Activated T-helper 1 cell treated with Interleukin-2 at 50 U/mL for 16 hours (primary cell): ENCODE measurements at places on chromosomes 11 and 22.

DNA sequence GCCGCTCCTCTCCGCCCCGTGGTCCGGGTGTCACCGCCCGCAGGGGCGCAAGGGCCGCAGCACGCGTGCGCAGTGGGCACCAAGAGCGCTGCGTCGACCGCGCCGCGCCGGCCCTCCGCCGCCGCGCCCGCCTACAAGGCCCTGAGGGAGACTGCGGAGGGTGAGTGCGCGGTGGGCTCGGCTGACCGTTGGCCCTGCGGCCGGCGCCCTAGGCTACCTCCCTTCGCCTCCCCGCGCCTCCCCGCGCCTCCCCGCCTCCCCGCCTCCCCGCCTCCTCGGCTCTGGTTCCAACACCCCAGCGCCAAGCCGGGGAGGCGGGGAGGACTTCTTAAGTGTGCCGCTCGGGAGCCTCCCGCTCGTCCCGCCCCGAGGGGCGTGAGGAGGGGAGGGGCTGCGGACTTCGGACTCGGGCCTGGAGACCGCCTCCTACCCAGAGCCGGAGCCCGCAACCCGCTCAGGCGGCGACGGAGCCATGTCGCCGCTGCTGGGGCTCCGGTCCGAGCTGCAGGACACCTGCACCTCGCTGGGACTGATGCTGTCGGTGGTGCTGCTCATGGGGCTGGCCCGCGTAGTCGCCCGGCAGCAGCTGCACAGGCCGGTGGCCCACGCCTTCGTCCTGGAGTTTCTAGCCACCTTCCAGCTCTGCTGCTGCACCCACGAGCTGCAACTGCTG lies at the start of gene AQP11:
Gene AQP11 (plus strand): TSS at position 433 of the 673 bp plus-strand sequence. CDS start 40 bp downstream, at position 473.
- peak; percentile 13 for DNase-seq

GRCh38 chr11:33742249-33742851 lies 6.1 kb upstream of the CD59 start:
- DNase-seq: no peak

GRCh38 chr22:42644422-42645340 lies 4.3 kb upstream of the ATP5MGL start:
- no peak for DNase-seq

GRCh38 chr11:57496109-57496820 lies 19.2 kb downstream of the SLC43A1 start:
- no peak for DNase-seq

DNA sequence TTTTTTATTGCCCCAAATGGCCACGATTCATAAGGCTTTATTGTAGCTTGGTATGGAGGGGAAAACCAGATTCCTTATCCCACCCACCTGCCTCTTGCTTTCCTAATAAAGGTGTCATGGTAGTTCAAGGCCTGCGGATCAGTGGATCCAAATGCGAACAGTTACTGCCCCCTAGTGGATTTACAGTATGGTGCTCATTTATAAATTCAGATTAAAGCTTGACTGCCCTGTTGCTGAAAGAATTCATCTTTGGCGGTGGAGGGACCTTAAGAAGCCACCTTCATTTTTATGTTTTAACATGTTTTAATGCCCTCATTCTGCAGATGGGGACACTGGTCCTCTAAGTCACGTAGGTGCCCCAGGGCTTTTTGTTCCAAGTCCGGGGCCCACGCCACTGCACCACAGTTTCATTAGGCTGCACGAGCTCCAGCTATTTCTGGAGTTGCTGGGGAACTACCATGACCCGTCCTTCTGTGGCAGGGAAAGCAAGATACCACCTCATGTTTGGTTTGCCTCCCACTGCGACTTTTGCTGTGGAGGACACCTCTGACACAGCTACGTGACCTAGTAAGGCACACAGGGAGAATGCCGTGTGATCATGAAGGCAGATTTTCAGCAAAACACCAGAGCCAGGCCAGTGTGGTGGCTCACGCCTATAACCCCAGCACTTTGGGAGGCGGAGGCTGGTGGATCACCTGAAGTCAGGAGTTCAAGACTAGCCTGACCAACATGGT lies 15.6 kb upstream of the INCENP start:
- no peak for DNase-seq

GRCh38 chr11:73542175-73542574 lies 55.7 kb downstream of the FAM168A start:
- no peak for DNase-seq

- DNase-seq: no peak
Observed at GRCh38 chr22:35337932-35338331, 38.2 kb downstream of the TOM1 start.

GRCh38 chr11:6319001-6319703 lies 1.1 kb downstream of the CAVIN3 start:
- no peak for DNase-seq

DNA sequence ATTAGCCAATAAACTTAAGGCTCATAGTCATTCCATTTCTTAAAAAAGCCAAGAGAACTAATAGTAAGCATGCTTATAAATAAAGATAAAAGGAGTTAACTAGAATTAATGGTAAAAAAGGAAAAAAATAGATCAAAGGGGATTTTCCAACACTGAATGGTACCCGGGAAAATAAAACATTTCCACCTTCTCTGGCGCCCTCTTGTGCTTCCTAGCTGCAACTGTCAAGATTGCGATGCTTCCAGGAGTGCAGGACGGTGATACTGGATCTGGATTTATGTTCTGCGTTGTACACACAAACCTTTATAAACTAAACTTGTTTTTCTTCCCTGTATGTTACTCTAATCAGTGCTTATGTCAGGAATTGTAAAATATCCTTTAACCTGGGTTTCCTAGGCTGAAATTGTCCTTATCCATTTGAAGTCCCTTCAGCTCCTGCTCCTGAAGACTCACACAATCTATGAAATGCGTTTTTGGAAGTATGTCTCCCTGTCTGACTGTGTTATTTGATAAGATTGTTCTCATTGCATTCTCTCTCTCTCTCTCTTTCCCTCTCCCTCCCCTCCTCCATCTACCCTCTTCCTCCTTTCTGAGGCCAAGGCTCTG lies 9.6 kb upstream of the HTATIP2 start:
- no peak for DNase-seq

GRCh38 chr22:19519041-19519926 lies 4.9 kb downstream of the CLDN5 start:
- no peak for DNase-seq

DNA sequence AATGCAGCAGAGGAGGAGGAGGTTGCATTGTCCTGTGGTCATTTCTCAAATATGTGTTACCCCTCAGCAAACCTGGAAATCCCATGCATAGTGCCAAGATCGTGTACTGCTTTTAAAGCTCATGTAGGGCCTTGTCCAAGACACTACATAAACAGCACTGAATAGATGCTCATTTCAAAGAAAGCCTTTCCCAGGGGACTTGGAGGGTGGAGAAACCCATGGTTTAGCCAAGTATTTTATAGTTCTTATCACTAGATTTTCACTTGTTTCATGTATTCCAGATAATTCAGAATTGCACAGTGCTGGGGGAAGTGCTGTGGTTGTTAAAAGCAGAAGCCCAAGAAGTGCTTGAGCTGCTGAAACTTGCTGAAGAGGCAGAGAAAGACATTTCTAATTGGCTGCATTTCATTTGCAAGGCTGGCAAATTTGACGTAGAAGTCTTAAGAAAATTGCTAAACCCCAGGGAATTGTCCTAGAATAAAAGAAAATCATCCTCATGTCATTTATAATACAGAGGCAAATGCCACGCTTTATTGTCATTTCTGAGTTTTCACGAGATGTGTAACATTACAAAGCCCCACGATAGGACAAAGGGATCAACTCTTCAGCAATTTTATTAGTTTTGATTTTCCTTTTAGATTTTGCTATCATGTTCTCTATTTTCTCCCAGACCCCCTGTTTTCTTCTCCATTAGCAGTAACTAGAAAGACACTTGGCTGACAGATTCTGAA lies 20.1 kb downstream of the CSRP3 start:
- no peak for DNase-seq

GRCh38 chr22:37925767-37926166 lies 19.7 kb downstream of the MICALL1 start:
- DNase-seq: no peak

DNA sequence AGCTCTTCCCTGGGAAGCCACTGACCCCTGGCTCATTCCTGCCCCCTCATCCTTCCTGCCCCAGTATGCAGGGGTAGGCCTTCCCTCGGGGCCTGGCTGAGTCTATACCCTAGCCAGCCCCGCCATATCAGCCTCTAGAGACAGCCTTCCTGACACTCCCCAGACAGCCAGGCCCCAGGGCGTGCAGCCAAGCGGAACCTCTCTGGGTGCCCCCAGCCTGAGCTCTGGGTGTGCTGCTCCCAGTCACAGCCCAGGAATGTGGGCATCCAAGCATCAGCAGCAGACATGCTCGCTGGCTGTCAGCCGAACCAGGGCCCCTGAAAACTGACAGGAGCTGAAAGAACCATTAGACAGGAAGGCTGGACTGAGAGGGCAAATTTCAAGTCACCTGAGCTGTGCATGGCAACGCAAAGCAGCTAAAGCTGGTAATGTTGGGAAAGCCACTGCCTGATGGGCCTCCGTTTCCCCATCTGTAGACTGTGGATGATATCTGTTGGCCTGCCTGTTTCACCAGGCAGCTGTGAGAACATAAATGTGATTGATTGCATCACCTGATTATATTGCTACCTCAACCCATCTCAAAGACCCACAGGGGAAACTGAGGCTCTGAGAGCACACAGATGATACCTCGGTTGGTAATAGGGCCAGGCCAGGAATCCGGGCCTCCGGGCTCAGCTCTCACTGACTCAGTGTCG lies 93.2 kb downstream of the LRRC32 start:
- DNase-seq: no peak

DNA sequence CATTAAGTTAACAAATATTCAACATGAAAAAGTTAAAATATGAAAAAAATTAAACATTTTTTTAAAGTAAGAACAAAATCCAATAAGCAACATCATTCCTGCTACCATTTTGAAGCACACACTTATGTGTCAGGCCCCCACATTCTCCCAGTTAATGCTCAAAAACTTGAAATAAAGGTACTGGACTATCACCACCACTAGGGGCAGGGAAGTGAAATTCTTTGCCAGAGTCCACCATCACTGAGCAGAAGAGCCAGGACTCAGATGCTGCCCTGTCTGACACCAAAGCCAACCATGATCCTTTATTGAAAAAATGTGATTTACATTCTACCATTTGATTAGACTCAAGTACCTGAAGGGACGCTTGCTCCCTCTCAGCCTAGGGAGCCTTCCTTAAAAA lies 39.1 kb downstream of the PITPNB start:
- DNase-seq: no peak

DNA sequence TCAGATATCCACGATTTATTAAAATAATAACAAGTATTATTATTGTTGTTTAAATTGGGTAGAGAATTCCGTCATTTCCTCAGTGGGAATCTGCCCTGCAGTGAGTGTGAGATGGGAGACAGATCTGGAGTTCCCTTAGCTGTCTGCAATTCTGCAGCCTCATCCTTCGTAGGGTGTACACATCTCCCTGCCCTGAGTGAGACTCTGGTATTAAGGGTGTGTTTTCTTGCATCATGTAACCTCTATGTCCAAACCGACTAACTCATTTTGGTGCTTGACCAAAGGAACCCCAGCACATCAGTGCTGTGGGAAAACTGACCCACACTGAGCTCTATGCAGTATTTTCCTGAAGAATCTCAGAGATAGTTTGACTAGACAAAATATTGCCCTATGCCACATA lies 157.6 kb downstream of the LDLRAD3 start:
- no peak for DNase-seq

DNA sequence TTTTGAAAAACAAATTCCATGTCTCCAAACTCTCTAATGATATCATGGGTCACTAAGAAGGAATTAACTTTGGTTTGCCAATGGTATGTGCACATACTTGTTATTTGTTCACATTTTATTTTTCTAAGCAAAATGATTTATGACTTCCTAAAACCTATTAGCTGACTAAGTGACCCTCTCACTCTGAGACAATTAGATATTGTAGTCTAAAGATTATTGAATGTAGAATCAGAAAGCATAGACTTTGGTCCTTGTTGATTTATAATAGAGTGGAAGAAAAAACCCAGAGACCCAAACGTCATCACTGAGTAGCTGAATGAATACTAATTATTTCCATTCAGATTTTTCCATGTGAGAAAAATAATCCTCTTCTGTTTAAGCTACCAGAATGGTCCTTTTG lies 243.5 kb upstream of the ANO3 start:
- DNase-seq: no peak

- DNase-seq: no peak
Observed at GRCh38 chr11:17816232-17816931, 81.8 kb downstream of the KCNC1 start.

- DNase-seq: no peak
Observed at GRCh38 chr11:11660363-11660740, 38.5 kb upstream of the GALNT18 start.

DNA sequence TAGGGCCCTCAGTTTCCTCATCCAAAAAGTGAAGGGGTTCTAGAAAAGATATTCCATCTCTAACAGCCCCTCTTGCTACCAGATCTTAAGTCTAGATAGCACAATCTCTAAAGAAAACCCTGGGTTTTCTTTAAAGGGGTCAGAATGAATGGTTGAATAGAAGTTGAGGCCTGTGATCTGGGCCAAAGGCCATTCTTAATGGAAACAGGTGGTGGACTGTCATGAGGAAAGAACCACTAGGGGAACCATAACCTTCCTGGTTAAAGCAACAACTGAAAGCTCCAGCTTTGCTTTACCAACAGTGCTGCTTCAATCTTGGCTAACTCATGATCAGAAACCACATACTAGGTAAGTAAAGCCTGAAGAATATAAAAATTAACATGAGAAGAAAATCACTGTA lies 1.8 kb downstream of the CELF1 start:
- DNase-seq: no peak

DNA sequence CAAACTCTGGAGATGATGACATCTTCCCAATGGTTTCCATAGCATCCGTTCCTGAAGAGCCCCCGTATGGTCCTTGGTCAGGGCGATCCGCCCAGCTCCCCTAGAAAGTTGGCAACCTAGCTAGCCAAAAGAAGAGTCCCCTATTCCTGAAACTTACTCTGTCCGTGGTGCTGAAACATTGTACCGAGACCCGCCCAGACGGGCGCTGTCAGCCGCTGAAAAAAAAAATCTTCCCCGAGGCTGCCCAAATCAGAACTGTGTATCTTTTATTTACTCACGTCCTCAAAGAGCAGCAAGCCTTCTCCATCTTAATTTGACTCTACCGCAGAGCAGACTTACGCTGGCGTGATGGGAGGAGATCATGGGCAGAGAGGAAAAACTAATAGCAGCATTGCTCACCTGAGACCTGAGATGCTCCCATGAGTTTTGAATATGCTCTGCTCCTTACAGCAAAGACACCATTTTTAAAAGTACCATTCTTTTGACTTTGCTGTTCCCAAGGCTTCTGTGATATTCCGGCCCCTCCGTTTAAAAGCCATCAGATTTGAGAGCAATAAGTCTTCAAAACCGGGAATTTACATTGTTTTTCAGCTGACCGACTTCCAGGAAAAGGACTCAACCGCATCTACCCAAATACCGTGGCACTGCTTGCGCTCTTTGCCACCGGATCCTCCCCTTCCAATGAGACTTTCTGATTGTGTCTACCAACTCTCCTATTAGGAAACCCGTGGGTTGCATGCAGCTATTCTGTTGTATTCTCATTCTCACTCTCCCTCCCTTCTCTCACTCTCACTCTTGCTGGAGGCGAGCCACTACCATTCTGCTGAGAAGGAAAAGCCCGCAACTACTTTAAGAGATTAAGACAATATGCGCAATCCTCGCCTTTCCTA lies at the start of gene SLC17A6:
Gene SLC17A6 (plus strand): TSS at position 786 of the 890 bp plus-strand sequence. CDS start 153 bp downstream, outside the sequence.
- DNase-seq: no peak

- DNase-seq: no peak
Observed at GRCh38 chr11:131796089-131796488, 425.7 kb downstream of the NTM start.

- no peak for DNase-seq
Observed at GRCh38 chr11:102010776-102011494, 36.3 kb upstream of the CFAP300 start.
